ENCODE measurements at places on chromosomes 13 and 19. TPM values are rescaled to one million over a fixed set of nuclear protein-coding genes. Genes with fewer than 3 reads are reported as not detected.

DNA sequence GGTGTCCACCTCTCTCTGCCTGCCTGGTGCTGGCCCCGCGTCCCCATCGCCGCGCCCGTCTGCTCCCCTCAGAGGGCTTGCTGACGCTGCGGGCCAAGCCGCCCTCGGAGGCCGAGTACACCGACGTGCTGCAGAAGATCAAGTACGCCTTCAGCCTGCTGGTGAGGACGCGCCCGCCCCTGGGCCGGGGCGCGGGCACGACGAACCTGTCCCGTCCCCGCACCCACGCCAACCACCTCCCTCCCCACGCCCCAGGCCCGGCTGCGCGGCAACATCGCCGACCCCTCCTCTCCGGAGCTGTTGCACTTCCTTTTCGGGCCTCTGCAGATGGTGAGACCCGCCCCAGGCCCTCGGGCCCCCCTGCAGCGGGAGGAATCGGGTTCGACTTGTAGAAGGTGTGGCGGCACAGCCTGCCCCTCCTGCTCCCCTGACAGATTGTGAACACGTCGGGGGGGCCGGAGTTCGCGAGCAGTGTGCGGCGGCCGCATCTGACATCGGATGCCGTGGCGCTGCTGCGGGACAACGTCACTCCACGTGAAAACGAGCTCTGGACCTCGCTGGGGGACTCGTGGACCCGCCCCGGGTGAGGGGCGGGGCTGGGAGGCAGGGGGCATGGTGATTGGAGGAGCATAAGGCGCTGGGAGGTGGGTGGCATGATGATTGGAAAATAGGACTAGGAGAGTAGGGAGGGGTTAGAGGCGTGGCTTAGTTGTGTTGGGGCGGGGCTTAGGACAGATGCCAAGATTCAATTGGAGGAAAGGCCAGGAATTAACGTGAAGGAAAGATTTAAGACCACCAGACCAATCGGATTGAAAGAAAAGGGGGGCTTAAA lies 6.6 kb downstream of the EPS8L1 start:
- no peak for DNase-seq
- H3K36me3 ChIP-seq = no peaks in the 10 kb centered on the region
- H3K27ac ChIP-seq = no peak overlapping the region
- H3K4me1 ChIP-seq = peaks cover 16% of the 10 kb centered on the region
- H3K4me3 ChIP-seq = peak overlapping the region; percentile 12
- H3K27me3 ChIP-seq = peaks cover 17% of the 10 kb centered on the region

DNA sequence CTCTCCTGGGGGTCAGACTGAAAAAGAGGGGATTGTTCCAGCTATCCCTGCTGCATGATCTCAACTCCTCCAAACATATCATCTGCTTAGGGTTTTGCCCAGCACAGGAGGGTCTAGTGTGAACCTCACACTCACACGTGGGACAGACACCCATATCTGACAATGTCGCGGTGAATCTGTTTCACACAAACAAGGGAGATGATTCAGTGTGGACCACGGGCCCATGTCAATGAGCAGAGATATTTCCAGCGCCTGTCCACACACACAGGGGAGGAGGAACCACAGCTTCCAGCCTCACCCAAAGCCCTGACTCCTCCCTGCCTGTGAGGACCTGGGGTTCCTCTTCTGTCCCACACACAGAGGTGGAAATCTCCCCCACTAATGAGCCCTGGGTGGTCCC lies 29.6 kb upstream of the KIR3DL3 start:
- H3K27ac ChIP-seq = no peak overlapping the region
- no peak for DNase-seq
- no peaks in the 10 kb centered on the region for H3K4me1 ChIP-seq
- H3K4me3 ChIP-seq = no peak overlapping the region
- H3K27me3 ChIP-seq = no peaks in the 10 kb centered on the region
- H3K36me3 ChIP-seq = no peaks in the 10 kb centered on the region

DNA sequence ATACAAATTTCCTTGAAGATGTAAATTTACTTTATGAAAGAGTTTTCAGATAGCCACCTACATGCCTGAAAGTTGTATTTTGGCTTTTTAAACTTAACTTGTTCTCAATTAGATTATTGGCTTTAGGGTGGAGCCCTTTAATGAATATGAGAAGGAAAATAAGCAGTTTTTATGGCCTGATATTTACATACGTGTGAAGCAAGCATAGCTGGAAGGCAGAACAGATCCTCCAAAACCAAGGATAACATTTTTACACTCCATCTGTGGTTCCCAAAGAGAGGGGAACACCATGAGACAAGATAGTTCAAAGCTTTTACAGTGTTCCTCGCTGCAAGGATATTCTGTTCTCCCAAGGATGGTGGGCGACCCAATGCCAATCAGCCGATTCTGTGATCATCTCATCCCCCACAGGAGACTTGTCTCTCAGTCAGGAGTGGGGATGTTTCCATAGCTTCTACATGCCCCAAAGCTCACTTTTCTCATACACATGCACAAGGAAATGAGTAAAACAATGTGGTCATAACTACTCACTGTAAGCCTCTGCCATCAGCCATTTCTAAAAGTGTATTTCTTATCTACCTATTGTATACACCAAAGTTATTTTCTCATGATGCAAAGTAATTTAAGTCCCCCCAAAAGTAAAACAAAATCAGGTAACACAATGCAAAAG lies 24.6 kb upstream of the KBTBD6 start:
- no peaks in the 10 kb centered on the region for H3K36me3 ChIP-seq
- H3K27me3 ChIP-seq = no peaks in the 10 kb centered on the region
- no peak overlapping the region for H3K4me3 ChIP-seq
- H3K27ac ChIP-seq = no peak overlapping the region

DNA sequence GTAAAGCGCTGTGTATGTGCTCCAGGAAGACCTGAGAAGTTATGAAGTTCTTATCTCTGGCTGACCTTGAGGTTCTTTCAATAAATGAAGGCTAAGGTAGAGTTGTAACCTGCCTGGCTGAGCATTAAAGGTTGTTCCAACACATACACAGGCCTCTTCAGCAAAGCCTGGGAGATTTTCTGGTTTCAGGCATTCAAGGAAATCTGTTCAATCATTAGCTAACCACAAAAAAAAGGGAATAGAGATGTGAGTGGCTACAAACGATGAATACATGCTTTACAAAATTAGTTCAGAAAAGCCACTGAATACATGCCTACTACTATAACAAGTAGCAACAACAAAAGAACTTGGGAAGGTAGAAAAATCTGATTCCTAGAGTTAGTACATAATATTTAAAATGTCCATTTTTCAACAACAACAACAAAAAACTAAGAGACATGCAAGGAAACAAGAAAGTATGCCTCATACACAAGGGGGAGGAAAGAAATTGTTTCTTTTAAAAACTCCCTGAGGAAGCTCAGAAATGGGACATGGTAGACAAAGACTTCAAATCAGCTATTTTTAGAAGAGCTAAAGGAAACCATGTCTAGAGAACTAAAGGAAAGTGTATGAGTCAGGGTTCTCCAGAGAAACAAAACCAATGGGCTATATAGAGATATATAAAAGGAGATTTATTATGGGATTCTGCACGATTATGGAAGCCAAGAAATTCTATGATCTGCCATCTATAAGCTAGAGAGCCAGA lies 191.5 kb upstream of the IPO5 start:
- H3K36me3 ChIP-seq = no peaks in the 10 kb centered on the region
- H3K4me3 ChIP-seq = no peak overlapping the region
- no peaks in the 10 kb centered on the region for H3K4me1 ChIP-seq
- H3K27ac ChIP-seq = no peak overlapping the region
- DNase-seq = no peak

DNA sequence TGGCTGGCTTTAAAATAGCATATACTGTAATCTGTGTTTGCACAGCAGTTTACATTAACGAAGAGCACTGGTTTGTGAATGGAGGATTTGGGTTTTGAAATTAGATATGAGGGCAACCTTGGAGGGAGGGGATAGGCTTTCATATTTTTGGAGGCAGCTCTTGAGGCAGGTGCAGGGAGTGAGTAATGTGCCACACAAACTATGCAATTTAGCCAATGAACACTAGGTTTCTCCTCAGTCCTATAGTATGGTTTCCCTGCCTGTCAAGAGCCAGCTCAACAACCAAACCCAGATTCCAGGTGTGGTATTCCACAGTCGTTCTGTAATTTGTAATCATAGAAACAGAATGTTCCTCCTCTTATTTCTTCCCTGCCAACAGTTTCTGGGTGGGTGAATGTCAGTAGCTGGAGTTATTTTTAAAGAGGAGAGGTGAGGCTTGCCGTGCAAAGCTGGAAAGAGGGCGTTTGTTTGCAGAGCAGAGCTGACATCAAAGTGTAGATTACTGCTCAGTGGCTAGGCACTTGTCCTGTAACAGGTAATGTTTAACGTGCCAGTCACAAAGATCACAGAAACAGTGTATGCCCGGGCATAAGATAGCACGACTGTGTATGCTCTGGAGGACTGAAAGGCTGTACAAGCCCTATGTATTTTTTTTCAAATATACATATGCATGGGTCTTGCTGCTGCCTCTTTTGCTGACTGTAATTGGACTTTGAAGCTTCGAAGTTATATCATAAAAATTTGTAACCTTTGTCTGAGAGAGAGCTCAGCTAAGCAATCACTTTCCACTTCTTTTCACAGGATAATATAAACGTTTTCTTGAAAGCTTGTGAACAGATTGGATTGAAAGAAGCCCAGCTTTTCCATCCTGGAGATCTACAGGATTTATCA lies 124.2 kb downstream of the LMO7 start:
- peaks cover 12% of the 10 kb centered on the region for H3K4me1 ChIP-seq
- H3K36me3 ChIP-seq = no peaks in the 10 kb centered on the region
- peak overlapping the region; percentile 93 for H3K27ac ChIP-seq
- no peaks in the 10 kb centered on the region for H3K27me3 ChIP-seq
- peak overlapping the region; percentile 63 for H3K4me3 ChIP-seq
- DNase-seq = no peak

GRCh38 chr19:2239771-2240770 lies 3.4 kb downstream of the SF3A2 start:
- H3K27ac ChIP-seq = no peak overlapping the region
- no peak for DNase-seq
- no peak overlapping the region for H3K4me3 ChIP-seq
- H3K4me1 ChIP-seq = peaks cover 43% of the 10 kb centered on the region

- H3K36me3 ChIP-seq = no peaks in the 10 kb centered on the region
- no peaks in the 10 kb centered on the region for H3K27me3 ChIP-seq
- DNase-seq = no peak
- no peaks in the 10 kb centered on the region for H3K4me1 ChIP-seq
- no peak overlapping the region for H3K4me3 ChIP-seq
These were observed 612.1 kb upstream of the KLHL1 start for GRCh38 chr13:70720386-70720785.

GRCh38 chr19:36796714-36796992 lies 24.0 kb upstream of the ZNF850 start:
- H3K27me3 ChIP-seq = no peaks in the 10 kb centered on the region
- H3K27ac ChIP-seq = peak overlapping the region; percentile 78
- no peak for DNase-seq
- no peaks in the 10 kb centered on the region for H3K4me1 ChIP-seq

GRCh38 chr13:110746438-110746837 lies 32.9 kb downstream of the ING1 start:
- no peak overlapping the region for H3K27ac ChIP-seq
- H3K4me1 ChIP-seq = no peaks in the 10 kb centered on the region
- DNase-seq = no peak
- H3K36me3 ChIP-seq = no peaks in the 10 kb centered on the region

DNA sequence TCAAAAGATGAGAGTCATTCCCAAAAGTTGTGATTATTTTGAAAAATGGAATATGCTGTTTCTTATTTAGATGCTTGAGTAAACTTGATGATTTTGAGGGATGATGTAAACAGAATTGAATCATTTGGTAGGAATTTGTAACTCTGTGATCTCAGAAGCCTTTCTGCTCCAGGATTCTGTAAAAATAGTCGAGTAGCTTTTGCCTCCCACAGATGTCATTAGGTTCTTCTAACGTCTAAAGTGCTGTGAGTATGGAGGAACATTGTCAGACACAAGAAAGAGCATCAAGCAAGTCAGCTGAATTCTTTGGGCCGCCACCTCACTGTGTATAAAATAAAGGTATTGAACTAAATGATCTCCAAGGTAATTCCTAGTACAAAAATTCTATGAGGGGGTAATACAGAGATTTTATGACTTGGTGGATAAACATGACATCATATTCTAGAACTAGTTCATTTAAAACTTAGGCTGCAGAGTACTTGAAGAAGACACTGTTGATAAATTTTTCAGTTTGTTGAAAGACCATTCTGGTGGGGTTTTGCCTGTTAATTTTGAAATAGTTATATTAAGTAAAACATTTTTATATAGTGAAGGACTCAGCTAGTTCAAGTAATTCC lies 1.4 kb upstream of the GPR183 start:
- peak overlapping the region; percentile 51 for H3K27ac ChIP-seq
- no peaks in the 10 kb centered on the region for H3K36me3 ChIP-seq
- peaks cover 7% of the 10 kb centered on the region for H3K4me1 ChIP-seq
- H3K27me3 ChIP-seq = no peaks in the 10 kb centered on the region

GRCh38 chr19:36527873-36528193 lies 238 bp downstream of the ZNF260 start:
- peak overlapping the region; percentile 85 for H3K4me3 ChIP-seq
- peaks cover 6% of the 10 kb centered on the region for H3K4me1 ChIP-seq
- no peak for DNase-seq
- peak overlapping the region; percentile 88 for H3K27ac ChIP-seq

- no peaks in the 10 kb centered on the region for H3K27me3 ChIP-seq
- no peak for DNase-seq
- no peaks in the 10 kb centered on the region for H3K36me3 ChIP-seq
- H3K4me1 ChIP-seq = no peaks in the 10 kb centered on the region
These were observed 50.9 kb upstream of the ANKRD10 start for GRCh38 chr13:110965755-110966134.

- no peak for DNase-seq
- H3K27me3 ChIP-seq = no peaks in the 10 kb centered on the region
- no peaks in the 10 kb centered on the region for H3K4me1 ChIP-seq
- H3K27ac ChIP-seq = no peak overlapping the region
- no peaks in the 10 kb centered on the region for H3K36me3 ChIP-seq
- H3K4me3 ChIP-seq = no peak overlapping the region
These were observed 296.3 kb downstream of the NALCN start for GRCh38 chr13:101120007-101120406.

DNA sequence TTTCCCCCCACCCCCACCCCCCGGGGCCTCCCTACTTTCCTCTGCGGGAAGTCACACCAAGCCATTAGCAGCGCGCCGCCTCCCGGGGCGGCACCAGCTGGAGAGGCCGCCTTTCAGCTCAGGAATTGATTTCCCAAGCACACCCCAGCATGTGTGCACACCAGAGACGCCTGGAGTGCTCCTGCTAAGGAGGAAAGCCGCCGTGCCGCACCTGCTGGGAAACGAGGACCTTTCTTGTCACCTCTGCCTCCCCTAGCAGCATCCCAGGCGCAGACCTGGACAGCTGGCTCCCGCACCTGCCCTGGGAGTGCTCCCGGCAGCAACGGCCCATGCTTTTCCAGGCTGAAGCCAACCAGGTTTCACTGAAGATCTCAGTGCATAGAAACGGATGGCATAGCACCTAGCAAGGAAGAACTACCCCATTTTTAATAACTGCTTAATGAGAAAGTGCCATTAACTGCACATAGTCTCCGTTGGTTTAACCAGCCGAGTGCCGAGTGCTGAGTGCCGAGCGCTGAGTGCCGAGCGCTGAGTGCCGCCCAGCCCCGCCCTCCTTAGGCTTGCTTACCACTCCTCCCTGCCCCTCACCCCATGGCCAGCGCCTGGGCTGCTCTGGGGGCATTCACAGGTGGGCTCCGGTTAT lies 165.0 kb downstream of the USP12 start:
- DNase-seq = no peak
- H3K27ac ChIP-seq = no peak overlapping the region
- no peaks in the 10 kb centered on the region for H3K36me3 ChIP-seq
- H3K4me3 ChIP-seq = peak overlapping the region; percentile 73

The ZNF136 gene
- 2.9 TPM for polyA plus RNA-seq

Measured in keratinocyte (primary cell).